Tibial artery (tissue), 4 donors: ENCODE measurements at places on chromosomes 6 and 20.

- no peaks in the 10 kb centered on the region for H3K27me3 ChIP-seq
- no peak overlapping the region for H3K27ac ChIP-seq
- DNase-seq: no peak
- H3K4me3 ChIP-seq: no peak overlapping the region
- no peaks in the 10 kb centered on the region for H3K36me3 ChIP-seq
These were observed 32.7 kb upstream of the PSMF1 start for GRCh38 chr20:1085492-1086276.

DNA sequence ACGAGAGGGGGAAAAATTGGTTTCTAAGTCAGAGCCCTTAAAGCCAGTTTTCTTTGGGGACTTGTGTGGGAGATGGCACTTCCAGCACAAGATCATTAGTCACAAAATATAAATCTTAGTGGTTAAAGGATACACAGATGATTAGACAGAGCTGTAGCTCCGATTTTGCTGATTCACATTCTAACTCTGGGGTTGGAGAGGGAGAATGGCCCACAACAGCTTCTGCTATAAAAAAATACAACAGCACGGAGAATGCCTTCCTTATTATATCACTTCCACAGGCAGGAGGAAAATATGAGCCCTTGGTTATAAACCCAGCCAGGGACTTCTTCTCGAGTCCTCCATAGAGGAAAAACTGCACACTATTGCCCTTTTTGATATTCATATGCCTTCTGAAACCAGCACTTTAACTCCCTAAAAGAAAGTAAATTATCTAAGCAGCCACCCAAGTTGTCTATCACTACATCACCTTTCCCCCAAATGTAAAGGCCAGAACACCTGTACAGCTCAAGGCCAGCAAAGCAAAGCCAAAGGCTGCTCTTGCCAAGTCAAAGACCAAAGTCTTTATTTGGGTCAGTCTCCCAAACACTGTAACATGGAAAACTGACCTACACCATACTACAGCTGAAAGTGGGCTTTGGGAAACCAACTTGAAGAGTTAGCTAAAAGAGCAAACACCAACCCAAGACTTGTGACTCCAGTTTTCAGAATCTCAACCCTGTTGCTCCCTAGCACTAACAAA lies 10.4 kb downstream of the MRPL14 start:
- H3K27ac ChIP-seq: no peak overlapping the region
- no peaks in the 10 kb centered on the region for H3K27me3 ChIP-seq
- H3K4me1 ChIP-seq: peaks cover 31% of the 10 kb centered on the region
- H3K36me3 ChIP-seq: peaks cover 26% of the 10 kb centered on the region
- no peak overlapping the region for H3K4me3 ChIP-seq

DNA sequence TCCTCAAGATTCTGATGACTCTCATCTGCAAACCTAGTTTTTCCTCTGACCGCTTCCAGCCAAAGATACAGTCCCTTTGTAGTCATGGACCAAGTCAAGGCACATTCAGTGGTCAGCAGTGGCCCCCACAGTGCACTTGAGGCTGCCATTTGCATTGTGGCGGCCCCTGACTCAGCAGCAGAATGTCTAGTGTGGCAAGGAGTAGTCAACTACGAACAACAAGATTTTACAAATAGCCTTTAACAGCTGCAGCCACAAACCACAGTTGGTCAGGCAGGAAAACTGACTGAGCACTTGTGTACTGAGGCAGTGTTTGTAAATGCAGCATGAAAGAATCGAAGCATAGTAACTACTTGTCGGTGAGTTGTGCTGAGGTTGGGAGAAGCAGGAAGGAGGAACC lies 49.6 kb downstream of the SLC2A12 start:
- H3K36me3 ChIP-seq: no peaks in the 10 kb centered on the region
- H3K4me1 ChIP-seq: peaks cover 28% of the 10 kb centered on the region
- H3K4me3 ChIP-seq: no peak overlapping the region
- H3K27ac ChIP-seq: no peak overlapping the region
- DNase-seq: no peak

- peaks cover 11% of the 10 kb centered on the region for H3K4me1 ChIP-seq
- no peak for DNase-seq
- peaks cover 6% of the 10 kb centered on the region for H3K36me3 ChIP-seq
- H3K4me3 ChIP-seq: no peak overlapping the region
These were observed 2.6 kb upstream of the HLA-B start for GRCh38 chr6:31359581-31359980.

DNA sequence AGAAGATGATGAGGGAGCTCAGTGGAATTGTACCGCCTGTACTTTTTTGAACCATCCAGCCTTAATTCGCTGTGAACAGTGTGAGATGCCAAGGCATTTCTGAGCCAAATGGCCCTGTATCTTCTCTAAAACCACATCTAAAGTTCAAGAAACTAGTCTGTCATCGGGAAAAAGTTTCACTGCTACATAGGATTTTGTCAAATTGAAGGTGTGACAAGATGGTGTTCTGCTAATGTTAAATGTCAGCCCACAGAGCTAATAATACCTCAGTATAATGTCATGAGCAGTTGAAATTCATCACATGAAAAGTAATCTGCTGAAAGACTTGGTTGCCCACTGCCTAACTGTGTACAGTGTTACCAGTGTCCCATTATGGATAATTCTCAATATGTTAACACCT lies 9.6 kb downstream of the SUMO4 start:
- peaks cover 6% of the 10 kb centered on the region for H3K36me3 ChIP-seq
- H3K27ac ChIP-seq: no peak overlapping the region
- H3K4me3 ChIP-seq: no peak overlapping the region
- no peak for DNase-seq

DNA sequence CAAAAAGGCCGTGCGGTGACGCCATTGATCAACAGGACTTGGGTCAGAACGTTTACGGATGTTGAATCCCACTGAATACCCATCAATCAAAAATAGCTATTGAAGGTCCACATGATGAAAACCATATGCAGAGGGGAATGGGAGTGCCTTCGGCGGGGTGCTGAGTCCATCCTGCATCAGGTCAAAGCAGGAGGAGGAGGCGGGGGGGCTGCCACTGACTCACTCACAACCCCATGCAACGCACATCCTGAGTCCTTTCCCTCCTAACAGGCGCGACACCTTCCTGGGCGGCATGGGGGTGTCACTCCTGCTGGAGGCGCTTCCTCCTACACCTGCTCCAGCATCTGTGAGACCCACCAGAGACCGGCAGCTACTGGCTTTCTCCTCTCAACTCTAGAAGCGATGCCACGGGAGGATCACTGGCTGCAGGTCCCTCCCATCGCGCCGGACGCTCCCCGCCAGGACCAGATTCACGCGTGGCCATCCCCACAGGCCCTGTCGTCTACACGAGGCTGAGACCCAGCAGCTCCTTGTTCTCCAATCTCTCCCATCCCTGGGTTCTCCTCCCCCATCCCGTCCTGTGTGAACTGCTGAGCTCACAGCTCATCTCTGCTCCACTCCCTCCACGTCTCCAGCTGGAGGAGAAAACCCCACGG lies 170.6 kb upstream of the THBS2 start:
- H3K4me1 ChIP-seq: peaks cover 6% of the 10 kb centered on the region
- H3K4me3 ChIP-seq: peak overlapping the region; percentile 31
- no peaks in the 10 kb centered on the region for H3K36me3 ChIP-seq
- H3K27me3 ChIP-seq: no peaks in the 10 kb centered on the region
- H3K27ac ChIP-seq: peak overlapping the region; percentile 46

DNA sequence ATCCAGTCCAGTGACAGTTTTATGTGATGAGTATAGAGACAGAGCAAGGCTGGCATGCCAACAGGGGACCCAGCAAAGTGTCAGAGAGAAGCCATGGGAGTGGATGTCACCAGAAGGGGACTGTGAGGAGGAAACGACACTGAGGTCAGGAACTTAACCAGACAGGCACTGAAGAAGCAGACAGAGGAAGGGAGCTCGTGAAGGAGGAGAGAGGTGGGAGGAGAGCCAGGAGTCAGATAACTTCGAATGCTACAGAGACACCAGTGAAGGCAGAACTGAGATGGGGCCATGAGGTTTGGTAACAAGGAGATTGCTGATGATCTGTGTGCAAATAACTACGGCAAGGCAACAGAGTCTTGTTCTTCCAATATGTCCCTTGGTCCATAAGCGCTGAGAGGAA lies 211.1 kb upstream of the FOXA2 start:
- H3K4me1 ChIP-seq: peaks cover 6% of the 10 kb centered on the region
- H3K36me3 ChIP-seq: no peaks in the 10 kb centered on the region
- peak overlapping the region; percentile 75 for H3K27ac ChIP-seq
- no peak overlapping the region for H3K4me3 ChIP-seq

DNA sequence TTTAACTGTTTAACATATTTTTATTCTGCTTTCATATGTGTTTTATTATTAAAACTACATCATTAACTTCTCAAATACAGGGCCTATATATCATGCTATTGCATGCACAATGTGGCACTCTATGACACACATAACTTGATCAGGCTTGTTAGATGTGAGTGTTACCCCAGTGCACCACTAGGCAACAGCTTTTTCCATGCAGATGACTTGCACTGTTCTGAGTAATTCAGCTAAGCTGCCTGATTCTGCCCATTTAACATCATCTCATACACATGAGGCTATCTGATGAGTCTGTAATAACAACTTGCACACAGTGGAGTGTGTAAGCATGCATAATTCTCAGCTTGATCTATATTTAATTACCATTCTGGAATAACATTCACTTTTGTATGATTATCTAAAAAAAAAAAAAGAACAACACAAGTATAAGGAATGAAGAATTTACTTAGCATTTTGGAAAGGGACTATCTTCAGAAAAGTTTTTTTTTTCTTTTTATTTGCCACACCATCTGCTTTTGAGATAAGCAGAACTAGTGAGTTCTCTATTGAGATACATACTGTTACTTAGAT lies 83.1 kb downstream of the GRM1 start:
- no peak for DNase-seq
- H3K27ac ChIP-seq: no peak overlapping the region
- H3K4me1 ChIP-seq: no peaks in the 10 kb centered on the region
- no peaks in the 10 kb centered on the region for H3K36me3 ChIP-seq

DNA sequence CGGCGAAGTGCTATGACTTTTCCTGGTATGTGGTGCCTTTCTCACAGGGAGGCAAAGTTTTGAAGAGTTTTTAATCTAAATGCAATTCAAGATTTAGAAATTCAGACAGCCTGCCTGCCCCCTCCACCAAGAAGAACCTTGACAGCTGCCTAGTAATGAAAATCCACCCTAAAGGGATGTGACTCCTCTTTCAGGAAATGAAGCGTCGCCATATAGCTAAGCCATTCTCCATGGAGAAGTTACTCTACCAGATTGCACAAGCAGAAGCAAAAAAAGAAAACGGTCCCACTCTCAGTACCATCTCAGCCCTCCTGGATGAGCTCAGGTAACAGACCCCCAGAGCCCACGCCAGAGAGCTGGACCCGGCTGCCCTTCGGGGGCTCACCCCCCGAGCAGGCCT lies 150.1 kb downstream of the DTNBP1 start:
- no peak overlapping the region for H3K27ac ChIP-seq
- peaks cover 65% of the 10 kb centered on the region for H3K36me3 ChIP-seq
- DNase-seq: no peak
- no peaks in the 10 kb centered on the region for H3K27me3 ChIP-seq

GRCh38 chr6:158264180-158264579 lies 48.1 kb upstream of the TULP4 start:
- H3K4me1 ChIP-seq: no peaks in the 10 kb centered on the region
- no peak overlapping the region for H3K4me3 ChIP-seq
- H3K36me3 ChIP-seq: no peaks in the 10 kb centered on the region
- no peak for DNase-seq
- H3K27me3 ChIP-seq: no peaks in the 10 kb centered on the region
- H3K27ac ChIP-seq: no peak overlapping the region

GRCh38 chr20:535958-536357 lies 7.6 kb downstream of the CSNK2A1 start:
- no peak for DNase-seq
- no peaks in the 10 kb centered on the region for H3K36me3 ChIP-seq
- H3K27ac ChIP-seq: peak overlapping the region; percentile 2
- H3K27me3 ChIP-seq: no peaks in the 10 kb centered on the region

DNA sequence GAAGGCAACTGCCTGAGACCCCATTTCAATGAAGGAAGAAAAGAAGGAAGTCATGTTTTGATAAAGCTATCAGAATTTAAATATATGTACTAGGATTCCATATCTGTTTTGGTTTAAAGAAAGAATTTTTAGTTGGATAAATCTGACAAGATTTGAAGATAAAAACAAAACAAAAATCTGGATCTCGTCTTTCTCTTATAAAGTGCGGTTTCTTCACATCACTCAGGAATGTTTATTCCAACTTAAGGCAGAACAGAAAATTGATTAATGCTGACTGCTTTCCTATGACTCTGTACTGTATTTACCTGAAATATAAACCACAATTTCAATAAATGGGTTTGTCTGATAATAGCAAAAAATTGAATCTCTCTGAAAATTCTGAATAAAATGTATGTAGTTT lies 439.7 kb downstream of the RFPL4B start:
- H3K27ac ChIP-seq: no peak overlapping the region
- no peaks in the 10 kb centered on the region for H3K27me3 ChIP-seq
- no peak for DNase-seq
- H3K4me3 ChIP-seq: no peak overlapping the region
- no peaks in the 10 kb centered on the region for H3K4me1 ChIP-seq
- no peaks in the 10 kb centered on the region for H3K36me3 ChIP-seq

GRCh38 chr6:152184573-152184916 lies 377.1 kb downstream of the ESR1 start:
- DNase-seq: no peak
- no peak overlapping the region for H3K27ac ChIP-seq
- H3K4me3 ChIP-seq: no peak overlapping the region
- no peaks in the 10 kb centered on the region for H3K4me1 ChIP-seq

DNA sequence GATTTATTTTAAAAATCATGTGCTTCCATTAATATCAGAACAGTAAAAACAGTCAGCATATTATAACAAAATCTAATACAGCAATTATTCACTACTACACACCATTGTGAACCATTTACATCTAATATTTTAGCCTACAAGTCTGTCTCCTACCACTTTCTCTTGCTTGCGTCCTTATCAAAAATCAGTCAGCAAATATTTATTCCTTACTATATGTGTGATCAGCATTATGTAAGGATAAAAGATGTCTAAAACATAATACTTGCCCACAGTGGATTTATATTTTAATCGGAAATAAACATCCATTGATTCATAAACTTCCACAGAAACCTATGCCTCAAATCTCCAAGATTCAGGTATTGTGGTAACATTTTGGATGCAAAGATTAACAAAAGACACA lies 99.8 kb downstream of the NRSN1 start:
- no peaks in the 10 kb centered on the region for H3K27me3 ChIP-seq
- no peaks in the 10 kb centered on the region for H3K4me1 ChIP-seq
- no peak overlapping the region for H3K27ac ChIP-seq
- DNase-seq: no peak
- no peaks in the 10 kb centered on the region for H3K36me3 ChIP-seq
